ENCODE measurements at places on chromosomes 7 and 10.
A peak's percentile ranks its signal among the peaks of the same experiment; 100 is the strongest.

GRCh38 chr10:102770792-102771191, 27.0 kb downstream of the WBP1L start:
- no peak for DNase-seq

DNA sequence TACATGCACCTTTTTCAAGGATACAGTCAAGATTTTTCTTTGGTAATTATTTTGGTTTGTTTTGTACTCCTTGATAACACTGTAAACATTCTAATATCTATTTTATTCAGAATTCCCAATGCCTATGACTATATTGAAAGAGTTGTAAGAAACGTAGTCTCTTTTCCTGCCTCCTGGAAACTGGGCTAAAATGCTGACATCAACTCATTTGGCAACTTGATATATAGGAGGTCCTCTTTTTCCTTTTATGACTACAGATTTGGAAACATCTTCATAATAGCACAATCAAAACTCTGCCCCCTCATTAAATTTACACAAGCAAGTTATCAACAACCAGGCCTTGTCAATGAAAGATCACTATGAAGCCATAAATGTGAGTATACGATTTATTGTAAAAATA, 422.3 kb upstream of the PCDH15 start:
- DNase-seq: no peak

GRCh38 chr10:79241990-79242619, 105.2 kb upstream of the PPIF start:
- DNase-seq: no peak

- peak; percentile 85 for DNase-seq
Observed at GRCh38 chr7:107948645-107949442, 54.1 kb downstream of the LAMB1 start.

DNA sequence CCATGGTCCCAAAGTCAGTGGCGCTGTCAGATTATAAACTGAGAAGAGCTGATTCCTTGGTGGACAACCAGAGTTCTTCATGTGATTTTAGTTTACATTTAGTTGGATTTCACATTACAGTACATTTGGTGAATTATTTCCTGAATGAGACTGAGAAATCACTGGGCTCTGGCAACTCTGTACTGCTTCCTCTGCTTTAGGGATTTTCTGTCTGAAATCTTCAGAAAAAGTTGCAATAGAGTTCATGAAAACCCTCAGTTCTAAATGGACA, 242.6 kb downstream of the BICC1 start:
- DNase-seq: no peak

- DNase-seq: no peak
Observed at GRCh38 chr10:37704566-37704965, 152.8 kb downstream of the ZNF248 start.

GRCh38 chr10:82464966-82465365, 590.0 kb downstream of the NRG3 start:
- DNase-seq: no peak

DNA sequence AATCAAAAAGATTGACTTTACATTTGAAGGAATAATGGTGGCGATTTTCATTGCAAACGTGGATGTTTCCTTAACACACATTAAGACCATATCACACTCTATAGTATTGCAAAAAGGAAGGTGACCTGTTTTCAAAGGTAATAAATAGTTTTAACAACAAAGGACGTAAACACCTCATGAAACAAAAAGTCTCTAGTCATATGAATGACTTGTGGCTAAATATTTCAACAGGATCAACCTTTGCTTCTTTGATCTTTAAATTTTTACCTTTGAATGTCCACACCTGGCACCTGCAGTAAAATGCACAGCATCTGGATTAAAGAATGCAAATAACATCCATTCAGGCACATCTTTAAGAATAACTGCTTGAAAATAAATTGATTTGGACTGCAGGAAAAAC, 30.0 kb upstream of the FERD3L start:
- no peak for DNase-seq

- no peak for DNase-seq
Observed at GRCh38 chr10:106271237-106271636, 893.3 kb downstream of the SORCS1 start.

GRCh38 chr7:114081606-114082425, 163.0 kb upstream of the PPP1R3A start:
- DNase-seq: peak; percentile 47

- DNase-seq: no peak
Observed at GRCh38 chr7:29394321-29394720, 169.3 kb upstream of the PRR15 start.

All from A172 (cell line).